CD4-positive, alpha-beta T cell treated with Interleukin-15 for 4 hours (primary cell): ENCODE measurements at places on chromosomes 6 and 20.

GRCh38 chr20:59672576-59672975, 68.2 kb downstream of the PHACTR3 start:
- DNase-seq: no peak

DNA sequence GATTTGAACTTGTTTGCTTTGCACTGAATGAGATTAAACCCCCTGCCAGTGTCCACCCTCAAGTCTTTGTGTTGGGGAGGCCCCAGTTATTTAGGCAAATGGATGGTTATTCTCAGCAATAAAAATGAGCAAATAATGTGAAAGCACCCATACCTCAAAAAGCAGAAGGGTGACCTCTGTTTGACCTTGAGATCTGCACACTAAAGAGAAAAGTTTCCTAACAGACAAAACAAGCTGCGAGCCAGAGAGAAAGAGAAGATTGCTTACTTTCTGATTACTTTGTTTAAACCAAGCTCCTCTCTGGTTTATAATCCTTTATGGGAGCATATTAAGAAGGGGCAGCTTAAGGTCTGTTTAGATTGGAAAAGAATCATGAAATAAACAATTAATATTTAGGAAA, 30.4 kb upstream of the TRERF1 start:
- no peak for DNase-seq

- peak; percentile 39 for DNase-seq
These were observed 18.0 kb upstream of the RSPH3 start for GRCh38 chr6:159017757-159018559.

DNA sequence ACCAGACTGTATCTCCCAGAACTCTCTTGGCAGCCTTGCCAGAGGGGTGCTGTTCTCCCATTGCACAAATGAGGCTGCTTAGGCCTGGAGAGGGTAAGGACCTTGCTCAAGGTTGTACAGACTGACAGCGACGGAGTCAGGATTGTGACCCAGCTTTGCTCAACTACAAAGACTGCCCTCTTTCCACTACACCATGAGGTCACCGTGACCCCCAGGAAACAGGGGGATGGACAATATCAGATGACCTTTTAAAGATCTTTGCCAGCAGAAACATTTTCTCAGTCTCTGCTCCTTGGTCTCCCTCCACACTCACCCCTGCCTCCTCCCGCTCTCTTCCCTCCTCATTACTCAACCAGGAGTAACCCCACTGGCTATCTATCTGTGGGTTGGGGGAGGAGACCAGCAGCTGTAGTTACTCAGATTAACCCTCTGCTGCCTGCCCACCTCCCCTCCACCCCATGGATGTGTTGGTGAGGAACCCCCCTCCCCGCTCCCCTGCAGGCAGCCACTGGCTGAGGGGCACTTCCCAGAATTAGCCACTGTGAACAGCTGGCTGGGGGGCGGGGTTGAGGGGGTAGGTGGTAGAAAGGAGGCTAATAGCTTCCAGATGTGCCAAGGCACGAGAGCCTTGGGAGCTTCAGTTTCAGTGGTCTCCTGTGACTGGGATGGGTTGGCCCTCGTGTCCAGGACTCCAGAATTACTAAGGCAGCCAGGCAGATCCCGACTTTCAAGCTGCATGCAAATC, 26.9 kb upstream of the MRPS18A start:
- DNase-seq: no peak

DNA sequence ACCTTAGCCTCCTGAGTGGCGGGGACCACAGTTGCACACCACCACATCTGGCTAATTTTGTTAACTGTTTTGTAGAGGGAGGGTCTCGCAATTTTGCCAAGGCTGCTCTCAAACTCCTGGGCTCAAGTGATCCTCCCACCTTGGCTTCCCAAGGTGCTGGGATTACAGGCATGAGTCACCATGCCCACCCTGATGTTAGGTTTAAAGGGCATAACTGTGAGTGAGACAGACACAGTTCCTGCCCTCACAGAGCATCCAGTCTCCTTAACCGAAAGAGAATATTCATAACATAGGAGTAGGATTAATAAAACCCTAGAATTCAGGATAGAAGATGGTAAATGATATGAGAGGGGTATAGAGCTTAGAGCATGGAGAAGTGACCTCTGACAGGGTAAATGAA, 3.1 kb upstream of the SPATA2 start:
- no peak for DNase-seq

DNA sequence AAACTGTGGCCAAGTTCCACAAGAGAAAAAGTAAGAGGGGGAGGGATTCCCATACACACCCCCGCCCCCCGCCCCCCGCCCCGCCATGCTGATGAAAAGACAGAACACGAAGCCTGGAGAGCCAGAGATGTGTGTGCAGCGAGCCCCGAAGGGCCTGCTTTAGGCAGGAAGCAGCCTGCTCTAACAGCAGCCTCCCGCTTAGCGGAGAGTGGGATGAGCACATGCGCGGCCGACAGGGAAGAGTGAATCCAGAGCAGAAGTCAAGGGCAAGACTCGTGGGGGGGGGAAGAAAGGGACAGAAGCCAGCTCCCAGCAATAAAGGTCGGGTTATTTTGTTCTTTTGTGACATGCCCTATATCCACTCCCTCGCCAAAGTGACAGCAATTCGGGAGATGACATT, 67.2 kb upstream of the PTGIS start:
- DNase-seq: no peak

- no peak for DNase-seq
These were observed 538 bp downstream of the FERMT1 start for GRCh38 chr20:6122111-6122872.

DNA sequence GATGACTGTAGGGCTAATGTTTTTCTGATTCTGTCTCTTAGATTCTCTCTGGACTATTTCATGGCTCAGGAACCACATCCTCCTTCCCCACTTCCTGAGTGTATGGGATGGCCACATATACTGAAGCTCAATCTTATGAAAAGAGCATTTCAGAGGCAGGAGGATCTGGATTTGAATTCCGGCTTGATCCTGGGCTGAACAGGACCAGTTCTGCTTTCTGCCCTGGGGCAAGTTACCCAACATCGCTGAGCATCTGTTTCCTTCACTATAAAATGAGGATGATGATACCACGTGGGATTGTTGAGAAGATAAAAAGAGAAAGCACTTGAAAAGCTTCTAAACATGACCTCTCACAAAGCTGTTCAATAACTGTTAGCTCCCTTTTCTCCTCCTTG, 168.4 kb upstream of the TNFAIP3 start:
- no peak for DNase-seq

DNA sequence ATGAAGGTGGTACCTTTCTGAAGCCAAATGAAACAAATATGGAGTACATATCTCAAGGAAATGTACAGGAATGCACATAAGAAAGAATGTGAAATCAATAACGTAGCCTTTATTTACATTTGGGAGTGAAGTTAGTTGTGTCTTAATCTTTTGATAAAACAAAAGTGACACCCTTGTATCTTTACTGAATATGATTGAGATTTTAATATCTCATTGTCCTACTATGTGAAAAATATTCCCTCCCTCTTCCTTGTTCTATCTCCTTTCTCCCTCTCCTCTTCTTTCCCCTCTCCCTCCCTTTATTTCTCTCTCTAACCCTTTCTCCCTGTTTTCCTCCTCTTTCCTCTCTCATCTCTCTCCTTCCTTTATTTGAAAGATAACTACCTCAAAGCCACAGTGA, 89.1 kb downstream of the PTCHD4 start:
- DNase-seq: no peak

- no peak for DNase-seq
These were observed 4.4 kb downstream of the EFHC1 start for GRCh38 chr6:52424513-52424912.

GRCh38 chr6:42777126-42777822, 4.6 kb upstream of the BICRAL start:
- DNase-seq: no peak

GRCh38 chr6:89145091-89145955, 532 bp upstream of the PM20D2 start:
- DNase-seq: peak; percentile 45

GRCh38 chr6:16803294-16804200, 42.3 kb upstream of the ATXN1 start:
- DNase-seq: no peak

DNA sequence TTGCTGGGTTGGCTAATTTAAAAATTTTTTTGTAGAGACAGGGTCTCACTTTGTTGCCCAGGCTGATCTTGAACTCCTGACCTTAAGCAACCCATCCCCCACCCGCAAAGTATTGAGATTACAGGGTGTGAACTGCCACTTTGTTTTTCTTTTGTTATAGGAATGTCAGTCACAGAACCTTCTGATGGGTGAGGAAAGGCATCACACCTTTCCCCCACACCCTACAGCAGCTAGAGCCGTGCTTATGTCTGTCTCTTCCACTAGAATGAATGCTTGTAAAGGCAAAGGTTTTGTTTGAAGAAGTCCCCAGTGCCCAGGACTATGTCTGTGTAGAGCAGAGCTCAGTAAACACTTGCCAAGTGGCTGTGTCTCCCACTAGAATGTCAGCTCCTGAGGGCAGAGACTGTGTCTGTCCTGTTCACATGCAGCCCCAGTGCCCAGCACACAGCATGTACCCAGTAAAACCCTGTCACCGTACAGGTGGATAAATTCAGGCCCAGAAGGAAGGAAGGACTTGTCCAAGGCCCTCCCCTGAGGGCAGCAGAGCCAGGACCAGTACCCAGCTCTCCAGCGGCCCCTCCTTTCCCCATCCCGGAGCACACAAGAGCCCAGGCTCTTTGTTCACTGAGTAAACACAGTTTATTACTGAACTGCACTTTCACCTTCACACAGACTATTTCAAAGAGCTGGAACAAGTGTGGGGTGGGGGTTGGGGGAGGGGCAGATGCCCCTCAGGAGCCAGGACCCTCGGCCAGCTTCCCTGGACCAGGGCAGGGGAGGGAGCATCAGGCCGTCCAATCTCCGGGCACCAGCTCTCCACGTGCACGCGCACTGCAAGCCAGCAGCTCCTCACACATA, 26.4 kb downstream of the COX4I2 start:
- DNase-seq: no peak

- DNase-seq: no peak
These were observed 3.3 kb downstream of the SNAI1 start for GRCh38 chr20:49986049-49986448.

- DNase-seq: no peak
These were observed 116.5 kb downstream of the SAMD5 start for GRCh38 chr6:147624946-147625515.
